ENCODE measurements at places on chromosomes 5 and 9.
A peak's percentile ranks its signal among the peaks of the same experiment; 100 is the strongest.

- DNase-seq: no peak
Measured at GRCh38 chr9:133035669-133036068, 4.9 kb downstream of the GTF3C5 start.

- peak; percentile 42 for DNase-seq
Measured at GRCh38 chr5:129767927-129768380, 20.1 kb downstream of the MINAR2 start.

GRCh38 chr5:157497875-157498611 is 38.0 kb downstream of the NIPAL4 start:
- no peak for DNase-seq

DNA sequence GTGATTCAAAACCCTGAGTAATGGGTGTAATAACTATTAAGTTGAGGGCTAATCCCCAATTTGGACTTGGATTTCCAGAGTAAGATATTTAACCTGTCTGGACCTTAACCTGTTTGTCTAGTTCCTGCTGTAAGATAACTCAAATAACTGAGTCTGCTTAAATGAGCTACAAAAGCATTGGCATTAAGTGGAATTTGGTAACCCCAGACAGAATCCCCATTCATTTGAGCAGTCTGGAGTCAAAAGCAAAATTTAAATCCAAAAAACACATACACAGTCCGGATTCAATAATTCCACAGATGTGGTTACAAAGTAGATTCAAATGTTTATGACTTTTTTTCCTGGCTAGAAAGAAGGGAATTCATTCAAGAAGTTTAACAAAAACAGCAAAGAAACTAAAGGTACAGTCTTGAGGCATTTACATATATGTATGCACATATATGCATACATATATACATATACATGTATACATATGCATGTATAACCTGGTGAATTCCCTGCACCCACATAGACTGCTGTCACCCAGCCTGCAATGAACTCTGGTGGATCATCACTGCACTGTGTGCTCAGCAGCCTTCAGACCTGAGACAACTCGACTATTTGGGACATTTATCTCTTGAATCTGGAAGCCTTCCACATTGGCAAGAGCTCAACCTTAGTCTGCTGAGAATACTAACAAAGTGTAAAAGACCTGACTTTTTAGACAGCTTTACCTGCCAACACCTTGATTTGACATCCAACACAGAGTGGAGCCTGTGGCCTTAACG is 205.4 kb downstream of the LURAP1L start:
- DNase-seq: no peak

DNA sequence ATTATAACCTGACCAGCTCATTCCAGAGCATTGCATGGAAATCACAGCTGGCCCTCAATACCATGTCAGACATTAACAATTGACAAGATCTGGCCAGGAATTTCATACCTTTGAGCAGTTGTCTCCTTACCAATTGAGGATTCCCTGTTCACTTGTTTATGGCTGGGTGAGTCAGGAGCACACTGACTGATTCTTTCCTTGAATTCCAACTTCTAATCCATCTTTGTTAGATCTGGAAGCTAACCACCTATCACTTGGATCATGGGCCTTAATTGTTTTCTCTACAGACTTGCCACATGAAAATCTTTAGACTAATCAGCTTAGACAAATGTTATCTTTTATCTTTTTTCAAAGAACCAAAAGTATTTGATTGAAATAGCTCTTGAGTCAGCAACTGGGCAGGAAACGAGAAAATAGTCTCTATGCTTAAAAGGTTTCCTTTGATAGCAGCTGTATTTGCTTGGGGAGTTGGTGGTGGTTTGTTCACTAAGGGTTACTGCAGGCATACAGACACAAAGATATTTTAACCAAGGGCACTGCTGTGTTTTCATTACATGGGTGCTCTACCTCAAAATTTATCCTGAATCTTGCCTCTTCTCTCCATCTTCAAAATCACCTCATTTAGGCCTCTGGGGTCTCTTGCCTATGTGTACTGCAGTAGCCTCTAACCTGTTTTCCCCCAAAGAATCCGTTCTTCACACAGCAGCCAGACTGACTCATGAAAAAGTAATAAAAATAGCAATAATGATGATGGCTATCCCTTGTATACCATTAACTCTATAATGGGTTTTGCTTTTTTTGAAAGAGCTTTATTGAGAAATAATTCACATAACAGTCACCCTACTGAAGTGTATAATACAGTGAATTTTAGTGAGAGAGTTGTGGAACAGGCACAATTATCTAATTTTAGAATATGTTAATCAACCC is 197.0 kb upstream of the NMUR2 start:
- DNase-seq: no peak

DNA sequence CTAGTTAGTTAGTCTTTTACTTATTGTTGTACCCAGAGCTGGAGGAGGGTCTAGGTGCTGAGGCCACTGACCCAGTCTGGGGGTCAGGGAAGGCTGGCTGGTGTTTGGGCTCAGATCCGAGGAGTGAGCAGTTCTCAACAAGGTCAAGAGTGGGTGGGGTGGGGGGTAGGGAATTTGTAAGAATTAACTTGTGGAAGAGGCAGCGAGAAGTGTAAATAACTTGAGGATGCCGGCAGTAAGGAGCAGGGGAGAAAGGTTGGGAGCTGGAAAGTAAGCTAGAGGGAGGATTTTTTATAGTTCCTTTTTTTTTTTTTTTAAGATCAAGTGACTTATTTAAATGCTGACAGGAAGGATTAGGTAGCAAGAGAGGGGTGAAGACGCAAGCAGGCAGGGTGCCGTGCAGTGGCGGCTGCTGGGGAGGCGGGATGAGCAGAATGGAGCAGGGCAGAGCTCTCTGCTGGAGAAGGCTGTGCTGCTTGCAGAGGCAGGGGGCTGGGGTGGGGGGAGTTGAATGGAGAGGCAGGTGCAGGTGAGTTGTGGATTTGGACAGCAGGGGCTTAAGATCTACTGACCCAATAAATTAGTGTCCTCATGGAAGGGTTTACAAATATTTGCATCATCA is 35.3 kb upstream of the SMIM32 start:
- DNase-seq: no peak

DNA sequence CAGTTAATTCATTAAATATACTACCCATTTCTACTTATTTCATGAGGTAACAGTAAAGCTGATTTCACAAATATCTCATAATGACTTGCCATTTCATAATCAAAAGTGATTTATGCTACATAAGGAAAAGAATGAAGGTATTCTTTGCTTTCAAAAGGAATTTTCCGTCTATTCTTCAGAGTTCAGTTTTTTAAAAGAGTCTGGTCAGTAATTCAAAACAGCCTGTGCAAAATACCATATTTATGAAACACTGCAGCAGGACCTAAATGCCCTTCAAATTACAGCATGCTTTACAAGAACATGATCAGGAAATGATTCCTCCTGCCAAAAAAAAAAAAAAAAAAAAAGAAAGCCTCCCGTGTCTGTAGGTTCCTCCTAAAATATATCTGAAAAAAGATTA is 154.7 kb downstream of the KIAA0825 start:
- DNase-seq: no peak

- DNase-seq: no peak
Measured at GRCh38 chr5:179906795-179907555, 722 bp downstream of the TBC1D9B start.

DNA sequence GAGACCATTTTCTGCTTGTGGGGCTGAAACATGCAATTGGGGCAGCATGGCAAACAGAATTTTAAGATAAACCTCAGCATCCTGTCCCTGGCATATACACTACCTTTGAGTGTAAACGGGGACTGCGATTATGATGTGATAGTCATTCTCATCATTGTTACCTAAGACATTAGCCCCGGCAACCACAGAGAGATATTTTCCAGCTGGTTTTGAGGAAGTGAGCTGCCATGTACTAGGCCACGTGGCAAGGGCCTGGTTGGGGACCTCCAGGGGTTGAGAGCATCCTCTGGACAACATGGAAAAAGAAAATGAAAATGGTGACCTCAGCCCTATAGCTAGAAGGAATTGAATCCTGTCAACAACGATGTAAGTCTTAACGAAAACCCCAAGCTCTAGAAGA is 623.6 kb upstream of the CDH18 start:
- no peak for DNase-seq

DNA sequence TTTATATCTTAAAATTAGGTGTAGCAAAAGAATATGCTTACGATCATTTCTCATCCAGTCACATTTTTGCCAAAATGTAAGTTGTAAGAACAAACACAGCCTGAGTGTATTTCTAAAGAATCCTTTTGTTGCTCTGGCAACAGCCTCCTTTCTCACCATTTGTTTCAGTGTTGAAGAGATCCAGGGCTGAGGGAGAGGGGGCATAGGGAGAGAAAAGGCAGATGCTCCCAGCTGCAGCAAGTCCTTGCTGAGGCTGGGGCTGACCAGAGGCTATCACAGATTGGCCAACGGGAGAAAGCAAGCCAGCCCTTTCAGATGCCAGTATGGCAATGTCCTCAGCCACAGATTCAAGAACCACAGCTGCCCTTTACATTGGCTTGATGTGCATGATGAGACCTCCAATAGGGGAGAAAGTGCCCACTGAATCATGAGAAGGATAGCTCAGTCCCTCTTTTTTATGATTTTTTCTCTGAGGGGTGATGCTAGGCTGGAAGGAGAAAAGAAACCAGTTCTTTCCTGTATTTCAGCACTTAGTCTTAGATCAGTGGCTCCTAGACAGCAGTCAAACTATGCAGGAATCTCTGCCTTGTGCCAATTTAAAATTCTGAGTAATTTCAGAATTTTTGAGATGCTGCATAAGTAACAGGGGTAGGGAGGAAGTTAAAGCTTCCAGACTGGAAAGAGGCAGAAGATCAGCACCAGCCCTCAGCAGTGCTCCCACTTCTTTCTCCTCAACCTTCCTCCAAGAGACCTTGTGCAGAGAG is 142.1 kb downstream of the LHFPL2 start:
- DNase-seq: no peak

GRCh38 chr9:34771007-34771406 is 61.1 kb upstream of the CCL21 start:
- DNase-seq: no peak

- DNase-seq: no peak
Measured at GRCh38 chr5:76250463-76250862, 152.6 kb upstream of the IQGAP2 start.

DNA sequence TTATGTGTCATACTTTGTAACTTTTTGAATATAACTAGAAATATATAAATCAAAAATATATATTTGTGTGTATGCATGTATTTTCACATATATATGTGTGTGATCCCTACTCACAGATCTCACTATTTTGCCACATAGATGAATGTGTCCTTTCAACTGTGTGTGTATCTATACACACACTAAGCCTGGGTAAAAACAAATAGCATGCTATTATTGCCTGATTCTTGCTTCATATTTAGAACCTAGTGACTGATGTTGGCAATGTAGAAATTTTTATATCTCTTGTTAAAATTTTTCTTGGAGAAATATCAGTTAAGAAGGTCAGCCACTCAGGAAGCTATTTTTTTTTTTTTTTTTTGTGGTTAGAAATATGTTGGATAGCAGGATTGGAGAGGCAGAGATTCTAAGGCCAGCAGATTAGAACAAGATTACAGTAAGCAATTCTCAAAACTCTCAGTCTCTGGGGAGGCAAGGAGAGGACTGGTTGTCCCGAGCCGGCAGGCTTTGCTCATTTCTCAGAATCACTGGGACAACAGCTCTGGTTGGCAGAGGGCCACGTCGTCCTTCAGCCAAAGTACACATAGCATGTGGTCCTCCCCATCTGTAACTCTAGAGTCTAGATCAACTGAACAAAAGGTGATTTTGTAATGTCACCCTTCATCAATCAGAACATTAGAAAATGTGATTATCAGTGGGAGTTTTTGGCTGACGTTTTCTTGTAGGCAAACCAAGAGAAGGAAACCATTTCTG is 19.7 kb downstream of the C6 start:
- peak; percentile 49 for DNase-seq

- no peak for DNase-seq
Measured at GRCh38 chr5:135955525-135955924, 742 bp upstream of the LECT2 start.

GRCh38 chr9:13140843-13141592 is 138.5 kb downstream of the MPDZ start:
- no peak for DNase-seq

DNA sequence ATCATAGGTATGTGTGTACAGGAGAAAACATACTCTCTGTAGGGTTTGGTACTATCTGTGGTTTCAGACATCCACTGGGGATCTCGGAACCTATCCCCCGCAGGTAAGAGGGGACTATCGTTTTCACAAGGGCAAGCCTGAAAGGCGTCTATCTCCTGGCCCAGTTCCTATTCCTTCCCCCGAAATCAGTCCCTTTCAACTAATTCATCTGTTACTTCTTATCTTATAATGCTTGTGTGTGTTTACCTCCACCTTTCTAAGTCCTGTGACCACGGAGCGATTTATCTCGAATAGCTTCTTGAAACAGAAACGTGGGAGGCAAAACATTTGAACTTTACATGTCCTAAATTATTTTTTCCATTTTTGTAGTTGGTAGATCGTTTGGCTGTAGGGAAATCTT is 11.4 kb downstream of the ABO start:
- DNase-seq: no peak

GRCh38 chr9:6598249-6598725 is 47.2 kb downstream of the GLDC start:
- DNase-seq: no peak

DNA sequence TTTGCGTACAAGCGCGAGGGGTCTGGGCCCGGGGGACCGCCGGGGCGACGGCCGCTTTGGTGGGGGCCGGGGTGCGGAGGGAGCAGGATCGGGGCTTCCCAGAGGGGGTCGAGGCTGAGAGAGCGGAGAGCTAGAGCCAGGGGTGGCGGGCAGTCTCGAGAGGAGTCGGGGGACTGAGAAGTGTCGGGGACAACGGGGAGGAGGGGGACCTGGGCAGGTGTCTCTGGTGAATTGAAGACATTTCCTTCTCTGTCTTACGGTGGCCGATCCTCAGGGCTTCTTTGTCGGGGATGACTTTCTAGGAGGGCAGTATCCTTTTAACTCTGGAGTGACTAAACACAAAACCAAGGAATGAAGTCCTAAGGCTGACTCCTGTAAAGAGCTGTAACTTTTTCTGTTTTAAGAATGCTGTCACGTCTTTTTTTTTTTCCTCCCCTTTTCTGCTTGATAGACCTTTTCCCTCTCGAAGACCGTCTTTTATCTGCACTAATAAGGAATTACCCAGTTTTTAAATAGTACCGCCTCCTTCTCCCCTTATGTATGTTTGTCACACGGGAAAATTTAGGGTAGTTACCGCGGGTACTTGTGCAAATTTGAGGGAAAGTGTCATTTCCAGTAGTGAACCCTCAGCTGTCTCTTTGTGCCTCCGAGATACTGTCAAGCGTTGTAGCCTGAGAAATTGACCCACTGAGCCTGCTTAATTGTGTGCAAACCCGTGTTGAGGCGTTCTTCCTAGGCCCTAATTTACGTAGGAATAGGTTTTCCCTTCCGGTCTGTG is 822 bp downstream of the DENND4C start:
- peak; percentile 63 for DNase-seq

DNA sequence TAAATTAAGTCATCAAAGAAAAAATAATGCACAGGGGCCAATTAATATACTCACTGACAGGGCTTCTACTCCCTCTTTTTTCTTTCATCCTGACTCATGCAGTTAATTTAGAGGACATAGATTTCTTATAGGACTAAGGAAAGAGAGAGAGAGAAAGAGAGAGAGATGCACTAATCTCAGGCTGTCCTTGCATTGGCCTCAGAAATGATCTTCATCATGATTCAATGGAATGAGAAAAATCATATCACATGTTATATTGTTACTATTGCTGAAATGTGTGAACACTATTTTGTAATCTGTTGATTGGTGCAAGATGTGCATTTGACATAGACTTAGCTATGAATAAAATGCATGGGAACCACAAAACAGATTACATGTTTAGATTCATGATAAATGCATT is 608.3 kb upstream of the NUDT12 start:
- DNase-seq: no peak

- DNase-seq: peak; percentile 82
Measured at GRCh38 chr9:133460405-133461175, 812 bp downstream of the CACFD1 start.

- no peak for DNase-seq
Measured at GRCh38 chr5:144369006-144369405, 198.3 kb downstream of the KCTD16 start.

Data from anterior cingulate cortex (tissue), 58 donors.